Kidney (tissue), 22 donors: ENCODE measurements at places on chromosomes 5 and 9.

DNA sequence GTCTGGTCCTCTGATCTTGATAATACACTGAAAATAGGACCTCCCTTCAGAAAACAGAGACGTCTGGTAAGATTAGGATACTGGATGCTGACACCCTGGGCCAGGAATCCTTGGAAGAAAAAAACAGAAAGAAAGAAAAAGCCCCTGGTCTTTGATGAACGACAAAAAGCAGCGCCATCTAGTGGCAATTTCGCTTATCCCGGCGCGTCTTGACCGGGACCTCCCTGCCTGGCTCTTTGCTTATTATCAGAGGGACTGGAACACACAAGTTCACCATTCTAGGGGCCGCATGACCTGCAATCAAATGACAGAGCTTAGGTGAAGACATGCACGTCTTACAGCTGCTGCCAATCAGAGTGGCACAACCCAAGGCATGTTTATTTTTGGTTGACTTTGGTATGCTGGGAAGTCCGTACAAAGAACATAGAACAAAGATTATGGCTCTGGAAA lies 114.9 kb upstream of the NFIB start:
- peak; percentile 74 for DNase-seq

- peak; percentile 3 for DNase-seq
Measured at GRCh38 chr5:1509346-1510085, 14.2 kb downstream of the LPCAT1 start.

DNA sequence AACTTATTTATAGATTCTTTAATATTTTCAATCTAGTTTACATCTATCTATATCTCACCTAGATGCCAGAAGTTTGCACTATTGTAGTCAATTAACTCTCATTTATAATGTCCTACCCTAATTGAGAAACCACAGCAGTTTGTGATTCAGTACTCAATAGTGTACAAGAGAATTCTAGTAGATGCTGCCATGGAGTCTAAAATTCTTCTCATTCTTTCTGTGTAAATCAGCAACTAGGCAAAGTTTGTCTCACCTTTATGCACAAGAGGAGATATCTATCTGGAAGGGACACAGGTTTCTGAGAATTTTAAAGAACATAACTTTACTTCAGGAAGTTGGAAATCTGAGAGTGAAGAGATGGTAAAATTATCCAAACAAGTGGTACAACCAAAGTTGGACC lies 173.0 kb upstream of the FBXL7 start:
- no peak for DNase-seq

- DNase-seq = no peak
Measured at GRCh38 chr5:68449380-68449779, 233.8 kb downstream of the PIK3R1 start.

- DNase-seq = no peak
Measured at GRCh38 chr5:143031781-143032580, 261.8 kb downstream of the ARHGAP26 start.

DNA sequence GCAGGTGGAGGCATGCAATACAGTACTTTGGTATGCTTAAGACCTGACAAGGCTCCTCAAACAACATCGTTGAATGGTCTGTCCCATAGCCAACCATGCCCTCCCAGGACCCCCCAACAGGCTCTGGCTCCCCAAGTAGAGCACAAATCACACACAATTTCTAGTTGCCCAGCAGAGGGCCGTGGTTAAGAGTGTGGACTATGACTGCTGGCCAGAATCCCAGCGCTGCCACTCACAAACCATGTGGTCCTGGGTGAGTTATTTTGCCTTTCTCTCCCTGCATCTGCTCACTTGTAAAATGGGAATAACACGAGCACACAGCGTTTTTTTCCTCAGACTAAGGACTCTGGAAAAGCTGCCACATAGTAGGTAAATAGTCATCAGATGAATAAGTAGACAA lies 6.5 kb downstream of the CKMT2 start:
- DNase-seq = no peak

GRCh38 chr9:85278769-85279168 lies 463.0 kb downstream of the AGTPBP1 start:
- no peak for DNase-seq

DNA sequence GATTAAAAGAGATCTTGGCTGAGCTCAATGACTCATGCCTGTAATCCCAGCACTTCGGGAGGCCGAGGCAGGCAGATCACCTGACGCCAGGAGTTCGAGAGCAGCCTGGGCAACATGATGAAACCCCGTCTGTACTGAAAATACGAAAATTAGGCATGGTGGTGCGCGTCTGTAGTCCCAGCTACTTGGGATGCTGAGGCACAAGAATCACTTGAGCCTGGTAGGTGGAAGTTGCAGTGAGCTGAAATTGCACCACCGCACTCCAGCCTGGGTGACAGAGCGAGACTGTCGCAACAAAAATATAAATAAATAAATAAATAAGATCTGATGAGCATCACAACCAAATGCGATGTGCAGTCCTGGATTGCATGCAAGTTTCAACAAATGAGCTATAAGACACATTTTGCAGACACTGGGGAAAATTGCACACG lies 8.7 kb upstream of the ENG start:
- no peak for DNase-seq
